ENCODE measurements at places on chromosomes 2 and 18.

DNA sequence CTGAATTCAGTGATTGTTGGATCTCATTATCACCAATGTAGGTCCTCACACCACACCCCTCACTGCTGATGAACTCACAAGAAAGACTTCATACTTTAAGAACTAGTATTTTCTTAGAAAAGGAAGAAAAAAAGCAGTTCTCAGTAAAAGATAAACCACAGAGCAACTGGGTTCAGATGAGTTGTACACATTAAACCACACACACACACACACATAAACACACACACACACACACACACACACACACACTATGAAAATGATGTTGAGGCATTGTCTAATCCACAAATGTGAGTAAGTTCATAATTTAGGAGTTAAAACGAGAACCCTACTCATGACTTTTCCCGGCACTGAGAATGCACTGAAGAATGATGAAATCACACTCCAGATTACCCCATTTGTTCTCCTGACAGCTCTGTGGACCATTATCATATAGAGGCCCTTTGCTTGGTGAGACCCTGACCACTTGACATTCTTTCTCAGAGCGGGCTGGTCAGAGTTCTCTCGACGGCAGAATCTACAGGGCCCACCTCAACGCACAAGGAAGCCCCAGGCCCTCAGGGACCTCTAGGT is 106.2 kb downstream of the BCL2 start:
- no peak for DNase-seq

- DNase-seq = no peak
Observed at GRCh38 chr18:24027156-24027827, 12.7 kb downstream of the TTC39C start.

- no peak for DNase-seq
Observed at GRCh38 chr2:236675051-236675450, 105.4 kb downstream of the ACKR3 start.

GRCh38 chr2:111622859-111623258 is 261.1 kb downstream of the ANAPC1 start:
- no peak for DNase-seq

DNA sequence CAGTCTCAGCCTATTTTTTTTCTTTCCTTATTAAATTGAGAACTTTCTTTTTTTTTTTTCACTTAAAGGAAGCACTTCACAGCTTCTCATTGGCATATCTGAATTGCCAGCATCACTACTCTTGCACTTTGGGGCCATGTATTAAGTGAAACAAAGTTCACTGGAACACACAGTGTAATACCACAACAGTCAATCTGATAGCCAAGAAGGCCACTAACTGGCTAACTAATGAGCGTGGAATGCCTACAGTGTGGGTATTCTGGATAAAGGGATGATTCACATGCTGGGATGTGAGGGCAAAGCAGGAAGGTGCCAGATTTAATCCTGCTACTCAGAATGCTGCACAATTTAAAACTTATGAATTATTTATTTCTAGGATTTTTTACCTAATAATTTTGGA is 11.7 kb upstream of the C18orf63 start:
- no peak for DNase-seq

DNA sequence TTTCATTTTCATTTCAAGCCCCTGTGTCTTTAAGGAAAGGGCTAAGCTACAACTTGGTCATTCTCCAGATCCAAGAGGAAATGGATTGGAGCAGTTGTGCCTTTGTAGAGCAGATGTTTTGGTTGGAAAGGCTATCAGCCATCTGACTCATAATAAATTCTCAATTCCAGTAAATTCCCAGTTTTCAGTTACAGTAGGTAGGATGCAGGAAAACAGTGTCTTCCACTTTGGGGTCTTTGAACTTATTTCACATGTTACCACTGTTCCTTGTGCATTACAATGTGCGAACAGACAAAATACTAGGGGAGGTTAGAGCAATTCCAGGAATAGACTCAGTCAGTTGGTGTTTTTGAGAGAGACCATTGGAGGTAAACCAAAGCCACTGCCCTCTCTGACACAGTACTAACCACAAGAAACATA is 211.9 kb downstream of the BABAM2 start:
- DNase-seq = no peak

GRCh38 chr2:218852911-218853667 is 6.5 kb upstream of the WNT6 start:
- no peak for DNase-seq

DNA sequence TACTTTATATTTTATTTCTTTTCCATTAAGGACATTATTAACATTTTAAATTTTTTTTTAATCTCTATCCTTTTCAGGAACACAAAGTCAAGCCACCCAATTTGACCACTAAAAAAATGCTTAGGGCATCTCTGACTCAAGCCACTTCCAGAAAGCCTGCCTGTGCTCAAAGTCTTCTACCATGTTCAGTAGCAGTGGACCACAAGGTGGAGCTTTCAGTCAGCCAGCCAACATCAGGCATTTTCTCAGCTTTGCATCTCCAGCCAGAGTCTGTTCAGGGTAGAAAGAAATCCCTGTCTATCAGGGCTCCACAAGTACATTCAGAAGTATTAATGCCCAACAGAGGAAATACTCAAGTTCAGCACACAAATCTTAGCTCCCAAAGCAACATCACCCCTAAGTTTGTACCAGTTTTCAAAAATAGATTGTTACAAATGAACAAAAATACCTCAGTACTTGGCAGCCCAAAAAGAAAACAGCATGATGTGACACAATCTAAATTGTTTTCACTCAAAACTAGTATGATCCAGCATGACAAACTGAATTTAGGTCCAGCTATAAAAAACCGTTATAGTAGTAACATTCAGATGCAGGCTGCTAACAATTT is 37.6 kb downstream of the C18orf63 start:
- no peak for DNase-seq

GRCh38 chr2:105800036-105800713 is 55.5 kb downstream of the NCK2 start:
- no peak for DNase-seq

DNA sequence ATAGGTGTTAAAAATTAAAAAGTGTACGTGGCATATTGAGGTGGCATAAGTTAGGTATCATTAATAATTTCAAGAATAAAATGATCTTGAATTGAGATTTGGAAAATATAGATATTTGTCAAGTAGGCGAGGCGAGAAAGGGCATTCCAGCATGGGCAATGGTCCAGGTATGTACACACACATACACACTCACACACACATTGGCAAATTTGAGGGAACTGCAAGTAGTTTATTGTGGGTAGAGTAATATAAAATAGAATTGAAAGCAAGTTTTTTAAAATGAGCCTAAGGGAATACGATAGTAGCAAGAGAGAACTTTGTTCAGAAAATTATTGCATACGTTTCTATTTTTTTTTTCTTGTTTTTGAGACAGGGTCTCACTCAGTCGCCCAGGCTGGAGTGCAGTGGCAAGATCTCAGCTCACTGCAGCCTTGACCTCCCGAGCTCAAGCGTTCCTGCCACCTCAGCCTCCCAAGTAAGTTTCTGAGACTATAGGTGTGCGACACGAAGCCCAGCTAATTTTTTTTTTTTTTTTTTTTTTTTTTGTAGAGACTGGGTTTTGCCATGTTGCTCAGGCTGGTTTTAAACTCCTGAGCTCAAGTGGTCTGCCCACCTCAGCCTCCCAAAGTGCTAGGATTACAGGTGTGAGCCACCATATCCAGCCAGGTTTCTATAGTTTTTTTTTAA is 96.7 kb upstream of the SLC39A10 start:
- no peak for DNase-seq

DNA sequence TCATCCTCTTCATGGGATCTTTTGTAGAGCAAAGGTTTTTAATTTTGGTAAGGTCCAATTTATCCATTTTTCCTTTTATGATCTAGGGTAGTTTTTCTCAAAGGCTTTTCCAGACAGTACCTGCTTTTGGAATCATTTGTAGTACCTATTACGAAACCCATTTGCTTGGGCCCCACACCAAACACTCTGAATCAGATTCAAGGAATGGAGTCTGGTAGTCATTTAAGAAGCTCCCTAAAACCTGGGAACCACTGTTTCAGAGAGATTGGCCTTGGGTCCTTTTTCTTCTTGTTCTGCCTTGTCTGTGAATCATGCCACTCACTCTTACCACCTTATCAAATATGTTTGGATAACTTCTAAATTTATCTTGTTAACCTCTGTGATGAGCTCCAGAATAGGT is 40.3 kb downstream of the OSBPL6 start:
- DNase-seq = no peak

DNA sequence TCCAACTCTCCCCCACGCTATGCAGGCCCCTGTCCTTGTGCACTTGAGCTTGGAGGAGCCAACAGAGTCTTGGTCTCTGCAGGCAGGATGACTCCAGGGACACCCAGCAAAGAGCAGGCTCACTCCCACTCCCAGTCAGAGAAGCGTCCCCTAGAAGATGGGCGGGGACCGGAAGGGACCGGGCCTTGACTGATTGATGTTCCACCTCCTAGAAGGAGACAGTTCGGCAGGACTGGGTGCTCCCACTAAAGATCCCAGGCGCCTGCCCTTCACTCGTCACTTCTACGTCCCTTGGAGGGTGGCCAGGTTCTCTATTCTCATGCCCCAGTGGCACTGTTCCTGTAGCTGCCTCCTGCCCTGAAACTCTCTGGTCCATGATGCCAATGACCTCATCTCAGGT is 3.2 kb upstream of the SP100 start:
- DNase-seq = no peak

GRCh38 chr2:109341355-109342255 is 212.6 kb downstream of the SH3RF3 start:
- no peak for DNase-seq

- DNase-seq = no peak
Observed at GRCh38 chr18:56716692-56717146, 65.6 kb downstream of the WDR7 start.

DNA sequence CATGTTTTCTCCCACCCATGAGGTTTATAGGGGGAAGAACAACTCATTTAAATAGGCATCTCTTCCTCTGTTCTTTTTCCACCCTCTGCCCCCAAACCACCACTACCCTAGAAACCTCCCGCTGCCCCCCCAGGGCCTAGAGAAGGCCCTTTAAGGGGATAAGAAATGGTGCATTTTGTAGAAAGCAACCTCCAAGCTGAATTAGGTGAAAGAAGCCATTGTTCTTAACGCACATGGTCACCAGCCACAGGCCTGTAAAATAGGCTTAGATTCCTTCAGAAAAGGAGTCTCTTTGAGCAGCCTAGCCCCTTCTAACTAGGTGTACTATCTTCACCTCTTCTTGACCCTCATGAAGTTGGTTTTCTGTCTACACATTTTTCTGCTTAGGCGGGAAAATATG is 118.6 kb upstream of the SP5 start:
- no peak for DNase-seq

GRCh38 chr2:608297-608696 is 68.9 kb downstream of the TMEM18 start:
- no peak for DNase-seq

DNA sequence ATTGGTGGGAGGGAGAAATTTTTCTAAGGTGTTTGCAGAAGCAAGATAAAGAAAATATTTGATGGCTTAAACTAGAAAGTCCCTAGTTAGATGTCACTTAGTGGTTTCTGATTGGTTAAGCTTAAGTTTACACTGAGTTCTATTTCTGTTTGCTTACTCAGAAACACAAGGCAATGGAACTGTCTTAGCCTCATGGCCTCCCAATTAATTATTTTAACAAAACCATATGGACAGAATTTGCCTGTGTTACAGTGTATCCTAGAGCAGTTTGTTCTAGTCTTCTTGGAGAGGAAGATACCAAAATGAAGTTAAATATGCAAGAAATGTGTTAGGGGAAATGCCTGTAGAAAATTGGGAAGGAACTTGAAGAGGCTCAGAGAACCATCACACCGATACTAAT is 4.6 kb upstream of the IMPACT start:
- no peak for DNase-seq

DNA sequence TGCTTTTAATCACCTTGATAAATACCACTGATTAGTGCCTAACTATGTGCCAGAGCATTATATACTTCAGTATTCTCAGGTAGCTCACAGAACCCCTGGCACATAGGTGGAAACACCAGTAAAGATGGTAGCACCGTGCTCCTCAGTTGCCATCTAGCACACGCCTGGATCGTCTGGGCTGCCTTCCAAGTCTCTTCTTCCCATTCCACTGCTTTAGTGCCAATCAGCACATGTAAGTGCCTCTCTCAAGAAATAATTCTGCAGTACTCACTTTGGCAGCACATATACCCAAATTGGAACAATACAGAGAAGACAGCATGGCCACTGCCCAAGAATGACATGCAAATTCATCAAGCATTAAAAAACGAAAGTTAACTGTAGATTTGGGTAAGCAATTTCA is 13.0 kb downstream of the POLR2D start:
- no peak for DNase-seq

DNA sequence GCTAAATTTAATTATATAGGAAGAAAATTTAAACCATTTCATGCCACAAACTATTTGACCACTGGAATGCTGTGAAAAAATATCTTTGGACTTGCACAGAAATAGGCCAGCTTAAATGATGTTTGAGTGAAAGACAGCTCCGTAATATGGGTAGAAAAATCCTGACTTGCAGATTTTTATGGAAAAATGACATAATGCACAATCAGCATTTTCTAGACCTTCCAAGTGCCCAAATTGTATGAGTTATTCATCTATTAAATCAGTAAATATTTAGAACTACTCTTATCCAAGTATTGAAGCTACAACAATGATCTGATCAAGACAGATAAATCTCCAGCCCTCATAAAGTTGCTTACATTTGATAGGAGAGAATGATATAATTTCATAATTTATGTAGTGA is 691.1 kb upstream of the DDX18 start:
- no peak for DNase-seq

- no peak for DNase-seq
Observed at GRCh38 chr18:12005538-12006487, 24.5 kb downstream of the IMPA2 start.

DNA sequence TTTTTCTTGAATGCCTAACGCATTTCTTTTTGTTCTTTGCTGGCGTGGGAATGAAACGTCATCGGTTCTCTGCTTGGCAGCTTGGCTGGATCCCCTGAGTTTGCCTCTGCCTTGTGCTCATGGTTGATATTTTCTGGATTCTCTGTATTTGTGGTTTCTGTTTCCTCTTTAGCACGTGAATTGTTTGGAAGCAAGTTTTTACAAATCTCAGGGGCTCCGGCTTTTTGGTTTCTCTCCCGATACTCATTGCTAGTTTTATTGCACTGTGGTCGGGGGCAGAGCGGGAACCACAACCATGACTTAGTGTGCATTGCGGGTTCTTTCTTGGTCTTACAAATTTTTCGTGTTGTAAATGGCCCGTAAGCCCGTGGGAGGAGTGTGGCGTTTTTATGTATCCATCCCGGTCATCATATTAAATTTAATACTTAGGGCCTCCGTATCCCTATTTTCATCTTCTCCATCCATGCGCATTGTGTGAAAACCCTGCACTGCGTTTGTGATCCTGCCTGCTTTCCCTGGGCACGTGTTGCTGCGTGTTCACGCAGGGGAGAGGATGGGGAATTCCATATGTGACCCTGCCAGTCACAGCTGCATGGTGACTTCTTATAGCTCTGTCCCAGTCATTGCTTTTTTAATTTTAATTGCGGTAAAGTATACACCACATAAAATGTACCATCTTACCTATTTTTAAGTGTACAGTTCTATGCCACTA is 9.4 kb downstream of the RAMP1 start:
- DNase-seq = no peak

- DNase-seq = no peak
Observed at GRCh38 chr2:173590276-173590861, 235.7 kb downstream of the CDCA7 start.

Measured in cerebellar nuclear complex (tissue), 1 donor.